ENCODE measurements at places on chromosomes 13 and 19.

GRCh38 chr13:45621950-45622349, 6.4 kb upstream of the ERICH6B start:
- no peak for DNase-seq

DNA sequence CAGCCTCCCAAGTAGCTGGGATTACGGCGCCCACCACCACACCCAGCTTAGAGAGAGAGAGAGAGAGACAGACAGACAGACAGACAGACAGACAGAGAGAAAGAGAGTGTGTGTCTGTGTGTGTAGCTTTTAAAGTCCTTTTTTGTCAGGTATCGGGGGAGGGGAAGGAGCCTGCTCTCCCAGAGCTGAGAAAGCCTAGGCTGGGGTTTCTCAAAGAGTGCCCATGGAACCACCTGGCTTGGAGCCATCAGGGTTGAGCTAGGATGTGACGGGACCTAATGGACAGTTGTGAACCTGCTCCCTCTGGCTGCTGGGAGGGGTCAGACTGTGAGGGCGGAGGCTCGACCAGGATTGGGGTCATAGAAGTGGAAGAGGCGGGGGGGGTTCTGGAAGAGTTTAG, 16.6 kb downstream of the RFX1 start:
- no peak for DNase-seq

DNA sequence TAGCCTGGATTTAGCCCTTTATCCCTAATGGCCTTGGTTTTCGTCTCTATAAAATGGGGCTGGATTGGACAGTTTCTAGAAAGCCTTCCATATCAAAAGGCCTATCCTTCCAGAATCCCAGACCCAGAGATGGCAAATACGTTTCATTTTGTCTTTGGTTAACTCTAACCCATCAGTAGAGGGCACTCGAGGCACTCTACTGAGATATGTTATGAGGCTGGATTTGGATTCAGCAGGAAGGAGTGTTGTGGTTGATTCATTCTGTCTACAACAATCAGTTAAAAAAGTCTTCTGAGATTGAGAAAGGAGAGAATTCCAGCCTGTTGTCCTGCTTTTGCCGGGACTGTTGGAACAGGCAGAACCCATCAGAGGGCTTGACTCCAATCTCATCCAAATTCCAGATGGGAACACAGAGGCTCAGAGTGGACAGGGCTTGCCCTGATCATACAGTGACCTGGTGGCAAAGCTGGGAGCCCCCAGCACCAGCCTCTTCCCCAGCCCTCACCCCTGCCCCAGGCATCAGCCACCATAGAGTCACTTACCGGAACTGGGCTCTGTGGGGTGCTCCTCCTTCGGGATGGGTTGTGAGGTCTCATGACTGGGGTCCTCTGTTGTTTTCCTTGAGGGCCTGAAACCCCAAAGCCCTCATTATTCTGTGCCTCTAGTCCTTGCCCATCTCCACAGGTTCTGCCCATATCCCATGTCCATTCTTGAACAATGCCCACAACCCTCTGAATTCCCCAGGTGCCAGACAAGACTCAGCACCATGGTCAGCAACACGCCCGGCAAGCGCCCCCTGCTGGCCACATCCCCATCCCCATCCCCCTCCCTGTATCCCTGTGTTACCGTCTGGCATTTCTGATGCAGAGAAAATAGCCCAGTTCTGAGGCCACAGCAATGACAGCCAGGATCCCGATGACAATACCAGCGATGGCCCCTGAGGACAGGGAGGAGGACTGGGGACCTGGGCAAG, 12.3 kb upstream of the ZNF180 start:
- peak; percentile 12 for DNase-seq

DNA sequence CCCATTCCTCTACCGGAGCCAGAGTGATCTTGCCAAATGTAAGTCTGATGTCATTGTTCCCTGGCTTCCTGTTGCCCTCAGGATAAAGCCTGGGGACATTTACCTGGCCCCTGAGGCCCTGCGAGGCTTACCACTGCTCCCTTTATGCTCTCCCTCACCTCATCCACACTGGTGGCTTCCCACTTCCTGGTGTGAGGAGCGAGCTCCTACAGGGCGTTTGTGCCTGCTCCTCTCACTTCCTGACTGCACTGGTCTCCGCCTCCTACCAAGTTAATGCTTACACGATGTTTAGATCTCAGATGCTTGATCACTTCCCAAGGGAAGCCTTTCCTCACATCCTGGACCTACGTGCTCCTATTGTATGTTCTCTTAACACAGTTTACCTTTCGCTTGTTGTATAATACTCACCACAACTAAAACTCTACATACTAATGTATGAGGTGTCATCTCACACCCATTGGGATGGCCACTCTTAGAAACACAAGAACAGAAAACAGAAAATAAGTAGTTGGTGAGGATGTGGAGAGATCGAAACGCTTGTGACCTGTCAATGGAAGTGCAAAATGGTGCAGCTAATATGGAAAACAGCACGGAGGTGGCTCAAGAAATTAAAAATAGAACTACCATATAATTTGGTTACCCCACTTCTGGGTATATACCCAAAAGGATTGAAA, 177.6 kb downstream of the SHISA2 start:
- DNase-seq: no peak

DNA sequence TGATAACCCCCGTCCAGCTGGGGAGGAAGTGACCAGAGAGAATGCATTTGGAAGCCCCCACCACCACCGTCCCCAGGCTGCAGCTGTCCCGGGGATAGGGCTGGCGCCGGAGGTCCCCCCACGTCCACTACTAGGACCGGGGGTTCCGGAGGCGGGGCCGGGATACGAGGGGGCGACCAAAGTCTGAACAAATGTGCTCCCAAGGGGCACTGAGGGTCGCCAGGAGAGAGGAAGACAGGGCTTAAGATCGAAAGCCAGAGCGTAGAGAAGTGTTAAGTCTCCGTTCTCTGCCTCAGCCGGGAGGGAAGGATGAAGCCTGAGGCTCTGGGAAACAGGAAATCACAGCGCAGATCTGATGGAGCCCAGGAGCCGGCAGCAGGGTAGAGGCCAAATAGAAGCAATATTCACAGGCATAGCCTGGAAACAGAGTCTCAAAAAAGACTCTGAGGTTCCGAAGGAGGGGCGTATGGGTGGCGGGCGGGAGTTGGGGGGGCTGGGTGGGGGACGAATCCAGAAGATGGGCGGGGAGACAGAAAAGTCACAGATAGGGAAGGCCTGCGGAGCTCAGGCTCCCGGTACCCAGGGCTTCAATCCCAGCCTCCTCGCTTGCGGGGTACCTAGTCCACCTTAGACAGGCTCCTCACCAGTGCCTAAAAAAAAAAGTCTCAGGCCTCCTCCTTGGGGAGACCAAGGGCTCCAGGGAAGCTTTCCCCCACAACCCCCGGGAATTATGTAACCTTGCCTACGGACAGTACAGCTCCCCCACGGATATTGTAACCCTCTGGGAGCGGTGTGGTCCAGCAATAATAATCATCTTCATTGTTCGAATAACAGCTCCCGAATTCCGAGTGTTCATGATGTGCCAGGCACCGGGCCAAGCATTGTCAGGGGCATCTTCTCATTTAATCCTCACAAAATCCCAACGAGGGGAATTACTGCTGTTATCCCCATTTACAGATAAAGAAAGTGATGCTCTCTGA, 1.1 kb upstream of the ERF start:
- no peak for DNase-seq

- no peak for DNase-seq
Observed at GRCh38 chr13:93552596-93552995, 326.0 kb downstream of the GPC6 start.

GRCh38 chr19:42175952-42176648, 41.4 kb downstream of the DEDD2 start:
- DNase-seq: no peak

- DNase-seq: peak; percentile 99
Observed at GRCh38 chr19:12722566-12723380, 959 bp downstream of the TNPO2 start.

DNA sequence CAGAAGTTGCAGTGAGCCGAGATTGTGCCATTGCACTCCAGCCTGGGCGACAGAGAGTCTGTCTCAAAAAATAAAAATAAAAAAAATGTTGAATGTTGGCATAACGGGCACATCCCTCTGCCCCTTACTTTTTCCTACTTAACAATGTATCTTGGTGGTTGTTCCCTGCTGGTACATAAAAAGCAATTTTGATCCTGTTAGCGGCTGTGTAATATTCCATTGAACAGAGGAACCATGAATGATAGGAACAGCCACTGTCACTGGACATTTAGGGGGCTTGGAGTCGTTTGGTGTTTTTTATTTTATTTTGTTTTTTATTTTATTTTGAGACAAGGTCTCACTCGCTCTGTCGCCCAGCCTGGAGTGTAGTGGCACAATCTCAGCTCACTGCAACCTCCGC, 10.4 kb upstream of the NCCRP1 start:
- no peak for DNase-seq

DNA sequence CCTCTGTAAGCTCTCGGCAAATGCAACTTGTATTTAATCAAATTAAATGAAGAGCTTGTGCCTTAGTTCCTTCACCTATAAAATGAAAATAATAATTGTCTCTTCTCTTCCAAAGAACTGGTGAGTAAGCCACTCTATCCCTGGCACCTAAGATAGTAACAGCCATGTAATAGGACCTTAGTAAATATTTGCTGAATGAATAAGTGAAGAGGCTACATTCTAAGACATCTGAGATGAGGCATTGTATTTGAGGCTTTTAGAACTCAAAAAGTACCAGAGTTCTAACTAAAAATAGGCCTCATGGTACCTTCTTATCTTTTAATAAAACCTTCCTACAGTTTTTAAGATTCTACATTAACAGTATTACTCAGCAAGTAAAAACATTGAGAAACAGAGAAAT, 17.3 kb upstream of the DCLK1 start:
- no peak for DNase-seq

DNA sequence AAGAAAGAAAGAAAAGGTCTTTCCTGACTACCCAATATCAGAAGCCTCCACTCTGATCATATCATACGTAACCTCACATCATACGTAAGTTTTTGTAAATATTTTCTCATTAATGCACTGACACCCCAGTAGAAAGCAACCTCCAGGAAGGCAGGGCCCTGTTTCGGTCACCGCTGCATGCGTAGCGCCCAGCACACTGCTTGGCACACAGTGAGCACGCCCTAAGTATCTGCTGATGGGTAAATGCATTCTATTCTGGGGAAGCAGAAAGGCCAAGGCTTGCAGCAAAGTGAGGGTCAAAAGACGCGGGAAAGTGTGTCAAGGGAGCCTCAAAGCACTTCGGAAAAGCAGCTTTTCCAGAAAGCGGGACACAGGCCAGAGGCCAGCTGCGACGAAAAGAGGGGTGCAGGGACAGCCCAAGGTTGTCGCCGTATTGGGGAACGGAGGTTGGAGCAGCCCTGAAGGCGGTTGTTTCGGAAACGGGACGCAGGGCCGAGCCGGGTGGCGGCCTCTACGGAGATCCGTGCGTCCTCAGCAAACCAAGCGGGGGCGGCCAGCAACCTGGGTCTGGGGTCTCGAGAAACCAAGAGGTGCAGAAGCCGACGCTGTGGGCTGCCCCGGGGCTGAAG, 463 bp downstream of the SUGP1 start:
- no peak for DNase-seq

- no peak for DNase-seq
Observed at GRCh38 chr19:15421721-15422260, 3.0 kb upstream of the AKAP8L start.

GRCh38 chr19:19446655-19447437, 41.4 kb downstream of the GATAD2A start:
- DNase-seq: no peak

GRCh38 chr19:15015946-15016542, 33.2 kb upstream of the CASP14 start:
- DNase-seq: no peak

- no peak for DNase-seq
Observed at GRCh38 chr19:7187605-7188339, 106.4 kb downstream of the INSR start.

- no peak for DNase-seq
Observed at GRCh38 chr13:24557081-24557480, 44.5 kb upstream of the PARP4 start.

DNA sequence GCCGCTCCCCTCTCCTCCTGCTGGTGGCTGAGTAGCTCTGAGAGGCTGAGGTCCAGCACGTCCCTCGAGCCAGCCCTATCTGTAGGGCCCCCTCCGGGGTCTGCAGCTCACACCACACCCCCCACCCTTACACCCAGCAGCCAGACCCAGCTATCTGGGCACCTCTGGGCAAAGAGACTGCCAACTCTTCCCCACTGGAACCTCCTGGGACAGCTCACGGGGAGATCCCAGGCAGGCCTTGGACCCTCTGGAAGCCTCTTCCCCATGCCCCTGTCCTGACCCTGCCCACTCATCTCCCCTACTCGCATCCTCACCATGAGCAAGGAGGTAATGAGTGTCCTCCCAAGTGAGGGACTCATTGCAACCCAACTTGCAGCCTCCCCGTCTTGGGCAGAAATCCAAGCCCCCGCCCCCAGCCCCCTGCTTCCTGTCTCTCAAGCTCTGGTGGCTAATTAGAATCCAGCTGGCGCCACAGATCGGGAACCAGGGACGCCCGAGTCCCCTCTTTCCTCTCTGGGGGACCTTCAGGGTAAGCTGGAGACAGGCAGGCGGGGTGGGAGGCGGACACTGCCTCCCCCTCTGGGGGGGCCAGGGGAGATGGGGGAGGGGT, 22.1 kb downstream of the ADGRL1 start:
- no peak for DNase-seq

DNA sequence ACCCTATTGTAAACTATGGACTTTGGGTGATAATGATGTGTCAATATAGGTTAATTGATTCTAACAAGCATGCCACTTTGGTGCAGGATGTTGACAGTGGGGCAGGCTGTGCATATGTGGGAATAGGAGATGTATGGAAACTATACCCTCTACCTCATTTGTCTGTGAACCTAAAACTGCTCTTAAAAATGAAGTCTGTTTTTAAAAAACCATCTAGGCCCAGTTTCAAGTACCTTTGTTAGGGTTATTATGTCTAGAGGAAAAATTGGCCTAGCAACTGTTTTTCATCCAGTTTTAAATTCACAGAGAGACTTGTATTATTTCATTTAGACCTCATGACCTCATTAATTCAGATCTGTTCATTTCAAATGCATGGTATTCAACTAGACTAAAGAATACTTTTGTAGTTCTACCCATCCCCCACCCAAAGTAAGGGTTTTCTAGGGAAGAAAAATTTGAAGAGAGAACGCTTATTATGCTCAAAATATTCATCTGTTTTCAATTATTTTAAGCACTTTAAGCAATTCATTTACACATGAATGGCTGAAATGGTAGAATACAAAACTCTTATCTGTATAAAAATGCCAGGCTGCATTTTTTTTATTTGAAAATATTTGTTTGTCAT, 1781.9 kb upstream of the MIR17HG start:
- no peak for DNase-seq

- no peak for DNase-seq
Observed at GRCh38 chr13:40074338-40074737, 418.9 kb downstream of the COG6 start.

DNA sequence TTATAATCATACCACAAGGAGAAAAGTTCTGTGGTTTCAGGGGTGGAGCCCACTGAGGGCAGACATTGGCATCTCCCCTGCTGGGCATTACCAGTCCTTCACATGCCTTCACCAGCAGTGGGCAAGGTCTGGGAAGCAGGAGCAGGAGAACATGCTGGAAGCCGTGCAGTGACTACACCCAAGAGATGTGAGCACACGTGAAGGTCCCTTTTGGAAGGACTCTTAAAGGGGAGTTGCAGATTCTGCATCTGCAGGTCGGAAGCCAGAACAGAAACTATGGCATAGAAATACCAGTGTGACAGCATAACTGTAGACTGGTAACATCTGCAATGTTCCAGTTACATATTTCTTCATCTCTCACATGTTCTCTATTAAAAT, 26.9 kb upstream of the KL start:
- DNase-seq: no peak
